H54 (cell line): ENCODE measurements at places on chromosomes 7 and 10.

DNA sequence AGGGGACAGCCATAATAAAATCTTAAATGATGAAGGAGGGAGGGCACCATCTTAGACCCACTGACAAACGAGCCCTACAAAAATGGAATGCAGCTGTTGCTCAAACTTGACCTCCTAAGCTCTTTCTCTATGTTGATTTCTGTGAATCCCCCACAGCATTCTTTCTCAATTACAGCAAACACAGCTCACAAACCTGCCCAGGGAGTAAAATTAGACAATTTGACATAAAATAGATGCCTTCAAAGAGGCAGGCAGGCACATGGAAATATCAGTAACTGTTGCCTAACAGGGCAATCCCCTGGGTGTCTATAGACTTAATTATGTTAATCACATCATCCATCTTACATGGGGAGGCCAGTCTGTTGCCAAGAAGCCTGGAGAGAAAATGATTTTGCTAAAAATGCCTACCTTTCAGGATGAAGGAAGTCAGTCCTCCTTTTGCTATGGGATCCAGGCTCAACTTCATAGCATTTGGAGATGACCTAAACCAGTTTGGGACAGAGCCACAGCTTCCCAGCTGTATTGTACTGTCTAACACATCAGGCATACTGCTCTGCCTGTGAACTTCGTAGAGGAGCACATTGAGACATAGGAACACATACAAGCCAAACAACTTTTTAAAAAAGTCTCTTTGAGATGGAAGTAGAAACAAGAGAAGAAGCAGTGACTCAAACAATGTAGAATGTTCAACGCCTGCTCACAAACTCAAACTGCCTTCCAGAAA lies 1177.4 kb downstream of the SORCS1 start:
- DNase-seq = no peak

DNA sequence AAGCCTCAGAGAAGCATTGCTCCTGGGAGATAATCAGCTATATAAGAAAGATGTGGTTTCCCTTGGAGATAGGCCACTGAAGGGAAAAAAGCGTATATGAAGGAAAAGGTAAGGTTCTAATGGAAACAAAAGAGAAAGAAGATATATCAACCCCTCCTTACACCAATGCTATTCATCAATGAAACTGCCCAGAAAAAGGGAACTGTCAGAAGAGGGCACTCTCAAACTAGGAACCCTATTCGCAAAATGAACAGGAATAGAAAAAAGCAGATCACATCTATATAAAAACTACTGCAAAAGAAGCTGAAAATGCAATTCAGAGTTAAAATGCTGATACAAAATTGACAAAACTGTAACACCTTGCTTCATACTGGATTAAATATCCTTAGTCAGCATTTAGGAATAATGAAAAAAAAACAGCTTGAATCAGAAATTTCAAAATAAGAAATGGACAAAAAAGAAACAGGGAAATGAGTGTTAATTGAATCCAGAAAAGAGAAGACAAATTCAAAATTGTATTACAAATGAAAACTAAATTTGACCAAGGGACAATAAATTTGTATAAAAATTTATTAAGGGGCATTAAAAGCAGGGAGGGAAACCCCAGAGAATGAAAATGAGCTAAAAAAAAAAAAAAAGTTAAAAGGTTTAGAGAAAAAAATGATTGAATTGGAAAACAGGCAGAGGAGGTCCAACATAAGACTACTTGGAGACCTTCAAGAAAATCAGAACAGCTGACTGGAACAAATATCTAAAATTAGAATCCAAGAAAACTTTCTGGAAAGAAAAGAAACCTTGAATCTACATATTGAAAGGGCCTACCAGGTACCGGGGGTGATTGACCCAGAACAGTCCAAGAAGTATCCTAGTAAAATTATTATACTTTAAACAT lies 17.9 kb downstream of the NHLRC2 start:
- no peak for DNase-seq

DNA sequence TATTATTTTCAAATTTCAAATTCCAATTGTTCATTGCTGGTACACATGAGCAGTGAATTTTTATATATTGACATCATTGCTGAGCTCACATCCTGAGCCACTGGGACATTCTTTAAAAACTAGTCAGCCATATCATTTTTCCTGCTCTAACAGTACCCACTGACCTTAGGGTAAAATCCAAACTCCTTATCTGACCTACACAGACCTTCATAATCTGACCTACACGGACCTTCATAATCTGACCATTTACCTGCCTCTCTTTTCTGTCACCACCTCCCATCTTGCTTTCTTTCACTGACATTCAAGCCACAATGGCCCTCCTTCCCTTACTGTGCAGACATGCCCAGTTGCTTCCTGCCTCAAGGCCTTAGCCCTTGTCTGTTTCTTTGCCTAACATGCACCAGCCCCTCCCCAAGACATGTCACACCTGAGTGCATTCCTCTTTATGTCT lies 16.1 kb upstream of the CUZD1 start:
- DNase-seq = peak; percentile 8

DNA sequence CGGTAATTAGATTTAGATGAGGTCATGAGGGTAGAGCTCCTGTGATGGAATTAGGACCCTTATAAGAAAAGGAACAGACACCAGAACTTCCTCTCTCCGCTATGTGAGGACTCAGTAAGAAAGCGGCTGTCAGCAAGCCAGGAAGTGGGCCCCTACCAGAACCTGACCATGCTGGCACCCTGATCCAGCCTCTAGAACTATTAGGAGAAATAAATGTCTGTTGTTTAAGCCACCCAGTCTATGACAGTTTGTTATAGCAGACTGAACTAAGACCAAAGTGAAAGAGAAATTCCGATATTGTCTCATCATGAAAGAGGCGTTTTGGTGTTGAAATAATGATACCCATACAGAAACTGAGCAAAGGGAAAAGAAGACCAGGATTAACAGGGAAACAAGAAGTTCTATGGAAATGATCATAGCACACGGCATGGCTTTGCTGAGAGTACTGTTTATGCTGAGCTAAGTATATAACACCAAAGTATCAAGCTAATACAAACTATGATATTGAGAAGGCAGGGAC lies 9.2 kb downstream of the CLEC2L start:
- DNase-seq = no peak

- DNase-seq = no peak
Measured at GRCh38 chr10:58896229-58896628, 280.2 kb upstream of the PHYHIPL start.

DNA sequence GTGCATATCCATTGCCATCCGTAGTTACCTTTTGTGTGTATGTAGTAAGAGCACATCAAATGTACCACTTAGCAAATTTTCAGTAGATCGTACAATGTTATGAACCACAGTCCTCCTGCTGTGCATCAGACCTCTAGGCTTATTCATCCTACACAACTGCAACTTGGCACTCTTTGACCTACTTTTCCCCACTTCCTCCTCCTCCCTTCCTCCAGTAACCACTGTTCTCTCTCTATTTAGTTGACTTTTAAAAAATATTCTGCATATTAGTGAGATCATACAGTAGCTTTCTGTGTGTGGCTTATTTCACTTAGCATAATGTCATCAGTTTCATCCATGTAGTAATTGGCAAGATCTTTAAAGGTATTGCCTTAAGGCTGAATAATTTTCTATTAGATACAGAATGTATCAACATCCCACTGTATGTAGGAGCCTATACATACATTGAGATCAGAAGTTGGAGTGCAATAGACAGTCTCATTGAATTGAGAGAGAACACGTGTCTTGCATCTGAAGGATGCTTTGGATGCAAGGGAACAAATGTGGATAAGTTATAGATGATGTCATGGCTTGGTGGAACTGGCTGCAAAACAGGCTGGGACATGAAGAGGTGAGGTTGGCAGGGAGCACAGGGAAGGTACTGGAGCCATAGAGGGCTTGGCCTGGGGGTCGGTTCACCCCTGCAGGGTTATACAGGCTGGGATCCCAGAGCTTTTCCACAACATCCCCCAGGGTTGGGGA lies 83.0 kb upstream of the FAM180A start:
- DNase-seq = no peak

- DNase-seq = no peak
Measured at GRCh38 chr10:48579251-48579960, 25.5 kb downstream of the ARHGAP22 start.

- DNase-seq = no peak
Measured at GRCh38 chr10:130623680-130624267, 487.6 kb downstream of the GLRX3 start.

DNA sequence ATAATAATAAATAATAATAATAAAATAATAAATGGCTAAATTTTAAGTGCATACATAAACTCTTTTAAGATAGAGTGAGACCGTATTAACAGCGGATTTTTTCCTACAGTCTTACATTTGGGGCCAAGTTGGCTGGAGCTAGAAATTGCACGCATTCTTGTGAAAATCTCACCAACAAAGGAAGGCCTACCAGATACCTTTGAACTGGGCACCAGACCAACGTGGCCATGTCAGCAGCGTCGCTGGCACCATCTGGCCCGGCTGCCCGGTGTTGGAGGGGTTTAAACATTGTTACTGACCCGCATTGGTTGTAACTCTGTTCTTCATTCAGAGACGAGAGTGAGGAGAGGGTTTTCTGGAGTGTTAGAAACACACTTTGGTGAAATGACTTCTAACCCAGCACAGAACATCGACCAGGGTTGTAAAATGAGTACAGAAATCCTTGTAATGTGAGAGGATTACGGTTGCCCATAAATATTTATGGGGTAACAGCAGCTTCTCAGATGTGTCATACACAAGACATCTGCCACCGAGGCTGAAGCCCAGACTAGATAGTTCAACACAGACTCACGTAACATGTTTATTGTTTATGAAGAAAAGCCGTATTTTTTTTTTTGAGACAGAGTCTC lies 34.6 kb upstream of the UNCX start:
- peak; percentile 63 for DNase-seq

- no peak for DNase-seq
Measured at GRCh38 chr7:70937424-70937823, 194.5 kb upstream of the GALNT17 start.

- DNase-seq = no peak
Measured at GRCh38 chr10:132010483-132010882, 28.8 kb upstream of the BNIP3 start.

DNA sequence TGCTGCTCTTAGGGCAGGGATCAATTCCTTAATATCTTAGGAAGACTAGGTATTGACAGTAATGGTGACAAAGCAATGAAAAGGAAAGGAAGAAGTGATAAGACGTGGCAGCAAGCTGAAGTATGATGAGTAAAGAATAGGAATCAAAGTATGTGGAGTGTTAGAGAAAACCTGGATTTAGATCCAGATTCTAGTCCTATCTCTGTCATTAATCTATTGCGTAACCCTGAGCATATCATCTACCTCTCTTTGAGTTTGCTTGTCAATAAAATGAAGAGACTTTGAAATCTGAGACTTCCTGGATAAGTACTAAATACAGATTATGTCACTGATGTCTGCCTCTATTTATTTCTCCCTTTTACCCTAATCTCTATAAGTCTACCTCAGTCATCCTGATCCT lies 89.2 kb downstream of the PTEN start:
- no peak for DNase-seq

- DNase-seq = no peak
Measured at GRCh38 chr10:35304649-35305048, 31.7 kb upstream of the CCNY start.

GRCh38 chr7:67478066-67478465 lies 481.4 kb downstream of the TYW1 start:
- no peak for DNase-seq

DNA sequence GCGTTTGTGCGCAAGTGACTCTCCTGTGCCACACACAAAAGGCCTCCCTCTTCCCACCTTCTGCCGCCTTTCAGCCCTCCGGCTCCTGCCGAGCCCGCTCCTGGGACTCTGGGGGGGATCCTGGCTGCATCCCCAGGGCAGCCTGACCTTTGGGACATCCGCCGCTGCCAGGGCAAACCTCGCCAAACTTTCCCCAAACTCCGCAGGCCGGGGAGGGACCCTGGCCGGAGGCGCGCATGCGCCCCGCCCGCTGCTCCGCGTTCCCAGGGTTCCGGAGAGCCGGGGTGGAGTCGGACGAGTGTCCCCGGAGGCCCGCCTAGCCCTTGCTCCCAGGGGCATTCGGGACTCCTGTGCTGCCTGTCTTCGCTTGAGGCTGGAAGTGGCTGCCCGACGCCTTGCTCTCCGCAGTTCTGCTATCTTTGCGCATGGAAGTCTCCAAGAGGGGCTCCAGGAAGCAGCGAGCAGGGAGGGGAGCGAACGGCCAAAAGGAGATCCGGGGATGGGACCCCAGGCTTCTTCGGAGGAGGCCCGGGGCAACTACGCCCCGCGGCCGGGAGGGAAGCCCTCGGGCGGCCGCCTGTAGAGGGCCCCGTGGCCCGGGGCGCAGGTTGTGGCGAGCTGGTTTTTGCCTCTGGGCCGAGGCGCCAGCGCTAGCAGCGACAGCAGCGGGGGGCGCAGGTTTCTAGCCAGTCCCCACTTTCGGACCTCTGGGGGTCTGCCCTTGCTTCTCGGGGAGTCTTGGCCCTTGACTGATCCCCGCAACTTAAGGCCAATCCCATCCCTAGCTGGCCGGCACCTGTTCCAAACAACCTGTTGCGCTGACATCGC lies 7.0 kb downstream of the PTF1A start:
- DNase-seq = no peak

DNA sequence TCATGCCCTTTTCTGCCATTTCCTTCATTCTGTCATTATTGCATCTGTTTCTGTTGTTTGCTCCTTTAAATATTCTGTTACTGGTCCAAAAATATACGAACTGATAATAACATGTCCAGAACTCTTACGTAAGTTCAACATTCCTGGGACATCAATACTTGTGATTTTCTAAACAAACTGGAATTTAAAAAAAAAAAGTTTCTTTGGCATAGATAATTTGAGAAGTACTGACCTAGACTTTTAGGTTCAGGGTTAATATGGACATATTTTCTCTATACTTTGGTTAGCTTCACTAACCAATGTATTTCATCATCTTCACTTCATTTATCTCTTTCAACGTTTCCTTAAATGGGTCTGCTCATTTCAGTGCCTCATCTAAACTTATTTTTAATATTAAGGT lies 147.3 kb downstream of the JMJD1C start:
- DNase-seq = no peak

DNA sequence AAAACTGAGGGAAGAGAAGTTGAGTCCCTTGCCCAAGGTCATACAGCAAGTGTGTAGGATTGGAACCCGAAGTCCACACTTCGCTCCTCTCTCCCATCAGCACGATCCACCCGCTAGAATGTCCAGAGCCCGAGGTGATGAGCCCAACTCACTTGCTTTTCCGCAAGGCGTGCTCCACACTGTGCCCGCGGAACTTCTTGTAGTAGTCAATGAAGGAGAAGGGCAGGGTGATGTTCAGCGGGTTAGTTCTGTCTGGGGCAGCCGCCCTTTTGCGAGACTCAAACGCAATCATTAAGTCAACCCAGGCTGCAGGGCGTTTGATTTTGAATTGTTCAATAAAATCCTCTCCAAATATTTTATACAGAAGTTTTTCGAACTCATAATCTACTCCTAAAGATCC lies 58.6 kb downstream of the PNLIPRP2 start:
- no peak for DNase-seq

DNA sequence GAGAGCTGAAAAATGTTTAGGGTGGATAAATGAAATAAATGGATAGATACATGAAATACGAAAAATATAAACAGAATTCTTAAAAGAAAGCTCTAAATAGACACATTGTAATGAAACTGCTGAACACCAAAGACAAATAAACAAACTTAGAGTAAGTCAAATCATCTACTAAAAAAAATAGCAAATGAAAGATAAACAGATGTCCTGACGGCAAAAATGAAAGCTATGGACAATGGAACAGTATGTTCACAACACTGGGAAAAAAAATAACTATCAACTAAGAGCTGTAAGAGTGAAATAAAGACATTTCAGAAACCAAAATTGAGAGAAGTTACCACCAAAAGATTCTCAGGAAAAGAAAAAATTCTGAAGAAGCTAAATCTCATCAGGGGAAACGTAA lies 106.1 kb downstream of the SGMS1 start:
- DNase-seq = no peak
